SW 1271 (cell line): ENCODE measurements at places on chromosomes 6 and 20.

DNA sequence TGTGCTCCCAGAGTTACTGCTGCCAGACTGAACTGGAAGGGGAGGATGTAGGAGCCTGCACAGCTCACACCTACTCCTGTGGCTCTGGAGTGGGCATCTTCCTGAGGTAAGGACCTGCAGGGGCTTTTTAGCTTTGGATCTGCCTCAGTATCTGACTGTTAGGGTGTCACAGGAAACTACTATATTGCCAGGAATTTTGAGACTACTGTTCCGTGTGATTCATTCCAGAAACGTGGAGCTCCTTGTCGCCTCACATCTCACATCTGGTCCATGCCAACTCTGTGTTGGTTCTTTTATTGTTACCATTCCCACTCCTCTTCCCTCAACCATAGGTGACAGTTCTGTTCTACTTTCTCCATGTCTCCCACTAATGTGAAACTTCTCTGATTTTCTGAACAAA is 34.1 kb downstream of the PRPH2 start:
- no peak for DNase-seq

DNA sequence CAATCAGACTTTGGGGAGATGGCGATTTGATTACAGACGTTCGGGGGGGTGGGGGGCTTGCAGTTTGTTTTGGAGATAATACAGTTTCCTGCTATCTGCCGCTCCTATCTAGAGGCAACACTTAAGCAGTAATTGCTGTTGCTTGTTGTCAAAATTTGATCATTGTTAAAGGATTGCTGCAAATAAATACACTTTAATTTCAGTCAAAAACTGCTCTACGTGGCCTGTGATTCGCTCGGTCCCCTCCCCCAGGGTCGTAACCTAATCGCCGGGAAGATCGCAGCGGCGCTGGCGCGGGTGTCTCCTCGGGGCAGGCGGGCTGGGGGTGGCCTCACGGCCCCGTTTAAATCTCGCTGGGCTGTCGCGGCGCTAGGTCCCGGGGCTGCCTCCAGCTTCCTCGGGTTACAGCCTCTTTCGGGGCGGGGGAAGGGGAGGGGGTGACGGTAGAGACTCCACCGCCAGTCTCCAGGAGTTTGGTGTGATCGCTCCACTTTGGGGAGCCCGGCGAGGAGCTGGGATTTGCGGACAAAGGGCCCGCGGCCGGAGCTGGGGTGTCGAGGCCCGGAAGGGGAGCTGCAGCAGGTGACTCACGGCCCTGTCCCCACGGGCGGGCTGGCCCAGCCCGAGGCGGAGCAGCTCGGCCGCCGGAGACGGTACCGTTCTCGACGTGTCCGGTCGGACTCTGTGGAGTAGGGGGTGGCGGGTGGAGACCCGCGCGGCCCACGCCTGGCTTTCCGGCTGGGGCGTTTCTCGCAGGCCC is 4.2 kb downstream of the FOXC1 start:
- DNase-seq = no peak

- DNase-seq = no peak
Observed at GRCh38 chr6:6823568-6824224, 235.2 kb downstream of the LY86 start.

DNA sequence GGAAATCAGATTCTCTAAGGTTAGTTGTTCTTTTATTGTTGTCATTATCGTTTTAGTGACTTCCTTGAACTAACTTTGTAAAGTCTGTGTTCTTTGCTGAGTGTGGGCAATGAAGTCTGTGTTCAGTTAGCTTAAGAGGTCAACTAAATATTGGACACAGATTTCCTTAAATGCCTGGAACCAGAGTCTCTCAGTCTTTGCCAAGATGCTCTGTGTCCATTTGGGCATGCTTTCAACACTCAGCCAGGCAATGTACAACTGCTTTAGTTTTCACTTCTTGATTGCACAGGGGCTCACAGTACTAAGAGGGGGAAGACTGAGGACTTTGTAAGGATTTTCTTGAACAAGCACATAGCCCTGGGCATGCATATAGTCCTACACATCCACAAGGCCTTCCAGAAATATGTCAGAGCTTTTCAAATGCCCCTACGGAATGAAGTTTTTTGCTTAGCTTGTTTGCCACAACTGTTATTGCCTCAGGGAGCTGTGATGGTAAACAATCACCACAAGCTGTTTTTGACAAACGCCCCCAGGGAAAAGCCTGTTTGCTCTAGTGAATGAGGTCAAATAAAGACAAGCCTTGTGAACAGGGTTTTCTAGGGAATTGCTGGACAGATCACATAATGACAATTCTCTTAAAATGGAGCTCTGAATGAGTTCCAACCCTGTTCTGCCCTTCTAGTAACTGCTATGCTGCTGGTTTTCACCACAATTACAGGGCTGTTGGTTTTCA is 82.5 kb downstream of the B3GAT2 start:
- no peak for DNase-seq

DNA sequence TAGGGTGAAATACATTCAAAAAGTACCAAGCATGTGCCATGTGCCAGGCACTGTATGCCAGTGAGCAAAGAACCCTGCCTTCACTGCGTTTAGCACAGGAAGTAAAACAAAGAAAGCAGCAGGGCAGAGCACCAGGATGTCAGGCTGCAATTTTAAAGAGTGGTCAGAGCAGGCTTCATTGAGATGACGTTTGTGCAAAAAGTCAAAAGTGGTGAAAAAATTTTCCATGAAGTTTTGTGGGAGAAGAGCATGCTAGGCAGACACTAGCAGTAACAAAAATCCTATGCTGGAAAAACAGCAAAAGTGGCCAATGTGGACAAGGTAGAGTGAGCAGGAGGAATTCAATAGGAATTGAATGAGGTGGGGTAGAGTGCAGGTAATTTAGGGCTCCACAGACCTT is 31.3 kb downstream of the AKIRIN2 start:
- DNase-seq = no peak

GRCh38 chr20:35619196-35620095 is 3.8 kb downstream of the SPAG4 start:
- peak; percentile 98 for DNase-seq

- DNase-seq = no peak
Observed at GRCh38 chr6:100167585-100167984, 173.6 kb upstream of the MCHR2 start.

- DNase-seq = no peak
Observed at GRCh38 chr6:106684011-106684410, 54.6 kb downstream of the QRSL1 start.

DNA sequence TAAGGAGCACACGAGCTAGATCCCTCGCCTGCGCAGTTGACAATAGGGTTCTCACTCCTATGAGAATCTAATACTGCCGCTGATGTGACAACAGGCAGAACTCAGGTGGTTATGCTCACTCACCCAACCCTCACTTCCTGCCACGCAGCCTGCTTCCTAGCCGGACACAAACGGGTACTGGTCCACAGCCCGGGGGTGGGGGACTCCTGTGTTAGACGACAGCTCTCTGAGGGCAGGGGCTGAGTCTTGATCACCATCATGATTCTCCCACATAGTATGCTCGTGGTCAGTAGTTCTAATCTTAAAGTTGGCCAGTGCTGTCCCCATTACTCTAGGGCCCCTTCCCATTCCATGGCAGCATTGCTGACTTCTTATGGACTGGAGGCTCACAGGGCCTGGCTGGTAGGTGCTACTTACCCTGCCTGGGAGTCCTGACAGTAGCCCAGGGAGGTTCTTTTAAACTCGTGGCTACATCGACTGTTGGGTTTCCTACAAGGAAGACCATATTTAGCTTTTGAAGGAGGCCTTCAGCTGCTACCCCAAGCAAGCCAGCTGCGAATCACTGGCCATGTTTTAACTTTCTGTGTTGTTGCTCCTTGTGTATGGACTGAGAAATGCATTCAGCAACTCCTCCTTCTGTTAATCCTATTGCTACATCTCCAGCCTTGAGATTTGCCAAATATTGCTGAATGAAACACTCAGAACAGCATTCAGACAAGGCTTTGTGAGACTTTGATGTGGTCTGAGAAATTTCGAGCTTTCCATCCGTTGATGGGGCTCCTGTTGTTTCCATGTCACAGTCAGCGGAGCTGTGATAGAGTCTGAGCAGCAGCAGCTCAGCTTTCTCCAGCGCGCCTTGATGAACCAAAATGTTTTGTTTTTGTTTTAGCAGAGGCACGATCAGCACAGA is 300.3 kb downstream of the NRN1 start:
- DNase-seq = no peak

DNA sequence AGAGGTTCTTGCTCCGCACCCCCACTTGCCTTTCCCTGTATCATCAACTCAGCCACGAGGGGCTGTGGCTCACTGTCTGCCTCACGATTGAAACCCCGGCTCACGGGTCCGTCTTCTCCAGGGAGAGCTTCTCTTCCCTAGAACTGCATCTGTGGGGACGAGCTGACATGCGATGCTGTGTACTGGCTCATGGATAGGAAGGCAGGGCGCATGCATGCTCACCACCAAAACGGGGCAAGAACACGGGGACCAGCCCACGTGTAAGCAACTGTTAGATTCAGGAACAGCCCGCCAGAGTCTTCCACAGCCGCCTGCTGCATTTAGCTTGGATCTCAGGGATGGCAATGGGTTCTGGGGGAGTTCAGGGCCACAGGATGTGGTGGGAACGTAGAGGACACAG is 275.9 kb upstream of the CDH4 start:
- DNase-seq = no peak

DNA sequence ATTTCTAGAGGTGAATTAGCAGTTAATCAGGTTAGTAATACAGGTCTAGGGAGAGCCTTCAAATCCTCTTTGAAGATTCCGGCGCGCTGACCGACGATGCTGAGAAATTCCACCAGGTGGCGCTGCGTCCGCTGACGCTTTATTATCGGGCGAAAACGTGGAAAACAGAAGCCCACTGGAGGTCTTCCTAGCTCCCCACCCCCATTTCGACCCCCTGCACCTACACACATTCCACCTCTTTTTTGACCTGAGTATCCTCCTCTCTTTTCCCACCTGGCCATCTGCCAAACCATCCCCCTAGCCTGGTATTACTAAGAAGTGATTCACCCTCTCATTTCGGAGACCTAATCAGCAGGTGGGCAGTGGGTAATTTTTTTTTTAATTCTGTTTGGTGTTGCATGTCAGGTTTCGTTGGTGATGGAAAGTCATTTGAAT is 65.4 kb upstream of the RIN2 start:
- peak; percentile 44 for DNase-seq

- DNase-seq = no peak
Observed at GRCh38 chr6:12969966-12970365, 253.4 kb downstream of the PHACTR1 start.

GRCh38 chr6:24251339-24251738 is 106.5 kb downstream of the DCDC2 start:
- DNase-seq = no peak

DNA sequence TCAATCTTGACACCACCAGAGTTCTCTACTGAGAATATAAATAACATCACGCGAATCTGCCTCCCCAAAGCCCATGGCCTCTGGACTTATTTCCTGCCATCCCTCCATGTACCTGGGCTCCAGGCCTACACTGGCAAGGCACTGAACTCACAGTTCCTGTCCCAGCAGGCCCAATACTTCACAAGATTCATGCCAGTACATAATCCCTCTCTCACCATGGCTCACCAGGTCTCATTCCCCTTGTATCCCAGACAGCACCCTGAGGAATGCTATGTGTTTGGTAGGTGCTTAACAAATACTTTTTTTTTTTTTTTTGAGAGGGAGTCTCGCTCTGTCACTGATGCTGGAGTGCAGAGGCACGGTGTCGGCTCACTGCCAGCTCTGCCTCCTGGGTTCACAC is 1.9 kb downstream of the KIF16B start:
- no peak for DNase-seq

DNA sequence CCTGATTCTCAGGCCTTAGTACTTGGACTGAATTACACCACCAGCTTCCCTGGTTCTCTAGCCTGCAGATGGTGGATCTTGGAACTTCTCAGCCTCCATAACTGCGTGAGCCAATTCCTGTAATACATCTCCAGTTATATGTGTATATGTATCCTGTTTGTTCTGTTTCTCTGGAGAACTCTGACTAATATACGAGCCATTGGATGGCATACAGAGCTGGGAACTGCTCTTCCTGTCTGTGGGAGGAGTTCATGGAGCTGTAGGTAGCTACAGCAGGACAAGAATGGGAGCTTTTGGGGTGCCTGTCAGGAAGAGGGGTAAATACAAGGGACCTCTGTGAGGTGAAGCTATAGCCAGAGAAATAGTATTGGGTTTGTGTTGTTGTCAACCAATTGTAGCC is 41.2 kb downstream of the TMEM14A start:
- no peak for DNase-seq

- DNase-seq = no peak
Observed at GRCh38 chr6:54431466-54431865, 123.2 kb downstream of the TINAG start.

GRCh38 chr6:160766989-160767646 is 65.1 kb downstream of the PLG start:
- DNase-seq = no peak

GRCh38 chr6:3541006-3541585 is 84.2 kb upstream of the SLC22A23 start:
- no peak for DNase-seq

GRCh38 chr6:126795161-126795560 is 323.3 kb upstream of the RSPO3 start:
- no peak for DNase-seq
